ENCODE measurements at places on chromosomes 1 and 21. TPM values are rescaled to one million over a fixed set of nuclear protein-coding genes. Genes with fewer than 3 reads are reported as not detected.

RGS8 gene
- not detected for total RNA-seq

DNA sequence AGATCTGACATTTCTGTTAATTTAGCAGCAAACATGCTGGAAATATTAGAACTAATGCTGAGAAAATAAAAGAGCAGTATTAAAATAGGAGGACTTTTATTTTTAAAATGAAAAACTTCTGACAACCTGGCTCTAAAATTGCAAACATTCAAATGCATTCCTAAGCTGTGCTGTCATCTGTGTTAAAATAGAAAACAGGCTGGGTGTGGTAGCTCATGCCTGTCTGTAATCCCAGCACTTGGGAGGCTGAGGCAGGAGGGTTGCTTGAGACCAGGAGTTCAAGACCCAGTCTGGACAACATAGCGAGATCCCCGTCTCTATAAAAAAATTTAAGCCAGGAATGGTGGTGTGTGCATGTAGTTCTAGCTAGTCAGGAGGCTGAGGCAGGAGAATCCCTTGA lies 44.6 kb downstream of the MIGA1 start:
- no peak overlapping the region for H3K4me3 ChIP-seq
- no peaks in the 10 kb centered on the region for H3K27me3 ChIP-seq
- no peak for DNase-seq
- H3K36me3 ChIP-seq = peaks cover 19% of the 10 kb centered on the region
- H3K27ac ChIP-seq = no peak overlapping the region

GRCh38 chr1:147641291-147641690 lies 29.0 kb downstream of the ACP6 start:
- peaks cover 13% of the 10 kb centered on the region for H3K36me3 ChIP-seq
- H3K27ac ChIP-seq = no peak overlapping the region
- DNase-seq = no peak
- H3K27me3 ChIP-seq = no peaks in the 10 kb centered on the region
- no peak overlapping the region for H3K4me3 ChIP-seq

F13B gene
- not detected for total RNA-seq

- no peak for DNase-seq
- H3K4me1 ChIP-seq = no peaks in the 10 kb centered on the region
- H3K27me3 ChIP-seq = peaks cover 25% of the 10 kb centered on the region
Measured at GRCh38 chr1:53731779-53732305, 7.1 kb downstream of the GLIS1 start.

- H3K36me3 ChIP-seq = no peaks in the 10 kb centered on the region
- no peak for DNase-seq
- no peak within 1 kb of the TSS for H3K27ac ChIP-seq
- no peak within 1 kb of the TSS for H3K4me3 ChIP-seq
- peaks cover 8% of the 10 kb centered on the region for H3K27me3 ChIP-seq
Measured at GRCh38 chr1:201377611-201378092, at the start of gene TNNT2. TNNT2 (minus strand) TSS chr1:201377680; CDS start chr1:201373254, 4,426 bp downstream.

DNA sequence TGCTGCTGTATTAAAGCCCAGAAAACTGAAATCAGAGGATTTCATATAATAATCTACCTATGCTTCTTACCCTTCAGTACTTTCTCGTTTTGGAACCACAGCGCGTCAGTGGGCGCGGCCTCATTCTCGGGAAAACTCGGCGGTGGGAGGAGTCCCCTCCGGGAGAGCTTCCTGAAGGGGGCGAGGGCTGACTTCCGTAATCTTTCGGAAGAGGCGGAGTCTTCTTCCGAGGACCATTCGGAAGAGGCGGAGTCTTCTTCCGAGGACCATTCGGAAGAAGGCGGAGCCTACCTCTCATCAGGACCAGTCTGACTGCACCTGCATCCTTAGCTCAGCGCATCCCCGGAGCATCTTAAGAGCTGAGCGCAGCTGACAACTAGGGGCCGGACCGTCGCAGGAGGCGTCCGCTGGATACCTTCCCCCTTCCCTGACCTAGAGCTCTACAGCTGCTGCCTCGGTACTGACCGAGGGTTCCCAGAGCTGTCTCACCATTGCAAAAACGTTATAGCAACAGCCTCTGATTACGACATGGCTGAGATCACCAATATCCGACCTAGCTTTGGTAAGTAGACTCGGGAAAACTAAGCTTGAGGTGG lies at the start of gene SYT11:
SYT11 (plus strand) TSS at position 334 of the 596 bp plus-strand sequence; CDS start at position 529, 195 bp downstream.
- peaks cover 30% of the 10 kb centered on the region for H3K27me3 ChIP-seq
- H3K4me1 ChIP-seq = peaks cover 42% of the 10 kb centered on the region
- DNase-seq = peak; percentile 92
- peaks cover 4% of the 10 kb centered on the region for H3K36me3 ChIP-seq

- H3K27ac ChIP-seq = no peak overlapping the region
- no peak for DNase-seq
- H3K4me3 ChIP-seq = no peak overlapping the region
- H3K4me1 ChIP-seq = no peaks in the 10 kb centered on the region
- H3K36me3 ChIP-seq = no peaks in the 10 kb centered on the region
- no peaks in the 10 kb centered on the region for H3K27me3 ChIP-seq
Measured at GRCh38 chr21:42032968-42033367, 22.8 kb upstream of the ZBTB21 start.

DNA sequence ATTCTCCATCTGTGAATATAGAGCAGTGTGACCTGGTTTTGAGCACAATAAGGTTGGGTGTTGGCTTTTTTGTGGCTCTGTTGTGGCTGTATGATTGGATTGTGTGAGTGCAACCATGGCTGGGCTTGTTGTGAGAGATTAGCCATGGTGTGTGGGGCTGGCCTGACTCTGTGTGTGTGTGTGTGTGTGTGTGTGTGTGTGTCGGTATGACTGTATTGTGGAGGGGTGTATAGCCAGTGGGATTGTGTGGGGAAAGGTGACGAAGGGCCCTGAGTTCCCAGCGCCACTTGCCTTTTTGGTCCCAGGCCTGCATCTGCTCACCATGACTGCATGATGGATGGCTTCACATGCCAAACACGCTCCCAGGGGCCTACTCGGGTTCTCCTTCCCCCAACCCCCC lies 5.9 kb upstream of the SLC6A9 start:
- peaks cover 9% of the 10 kb centered on the region for H3K4me1 ChIP-seq
- no peak overlapping the region for H3K27ac ChIP-seq
- no peaks in the 10 kb centered on the region for H3K36me3 ChIP-seq
- no peak for DNase-seq

GRCh38 chr1:158272681-158273080 lies 17.0 kb upstream of the CD1C start:
- no peak overlapping the region for H3K27ac ChIP-seq
- H3K4me3 ChIP-seq = no peak overlapping the region

ARMH1 gene
- total RNA-seq = 144 TPM

LCK gene
- 286 TPM for total RNA-seq

- no peaks in the 10 kb centered on the region for H3K27me3 ChIP-seq
- H3K27ac ChIP-seq = no peak overlapping the region
- H3K4me3 ChIP-seq = no peak overlapping the region
- peaks cover 3% of the 10 kb centered on the region for H3K4me1 ChIP-seq
Measured at GRCh38 chr1:2098839-2099785, 48.9 kb downstream of the PRKCZ start.

OPRD1 gene
- not detected for total RNA-seq

- no peaks in the 10 kb centered on the region for H3K4me1 ChIP-seq
- DNase-seq = no peak
- H3K27ac ChIP-seq = no peak overlapping the region
- no peak overlapping the region for H3K4me3 ChIP-seq
Measured at GRCh38 chr1:59601041-59601441, 213.7 kb upstream of the HOOK1 start.

DNA sequence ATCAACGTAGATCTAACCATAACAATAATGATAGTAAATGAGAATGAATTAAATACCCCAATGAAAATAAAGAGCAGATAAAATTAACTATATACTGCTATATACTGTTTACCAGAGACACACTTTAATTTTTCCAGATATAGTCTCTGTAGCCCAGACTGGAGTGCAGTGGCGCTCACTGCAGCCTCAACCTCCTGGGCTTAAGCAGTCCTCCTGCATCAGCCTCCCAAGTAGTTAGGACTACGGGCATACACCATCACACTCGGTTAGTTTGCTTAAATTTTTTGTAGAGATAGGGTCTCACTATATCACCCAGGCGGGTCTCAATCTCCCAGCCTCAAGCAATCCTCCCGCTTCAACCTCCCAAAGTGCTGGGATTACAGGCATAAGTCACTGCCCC lies 37.2 kb downstream of the TRIM33 start:
- peaks cover 30% of the 10 kb centered on the region for H3K36me3 ChIP-seq
- DNase-seq = no peak
- peaks cover 46% of the 10 kb centered on the region for H3K4me1 ChIP-seq

CLCNKA gene
- total RNA-seq = not detected

TRABD2B gene
- total RNA-seq = not detected

NBPF4 gene
- total RNA-seq = not detected

DNA sequence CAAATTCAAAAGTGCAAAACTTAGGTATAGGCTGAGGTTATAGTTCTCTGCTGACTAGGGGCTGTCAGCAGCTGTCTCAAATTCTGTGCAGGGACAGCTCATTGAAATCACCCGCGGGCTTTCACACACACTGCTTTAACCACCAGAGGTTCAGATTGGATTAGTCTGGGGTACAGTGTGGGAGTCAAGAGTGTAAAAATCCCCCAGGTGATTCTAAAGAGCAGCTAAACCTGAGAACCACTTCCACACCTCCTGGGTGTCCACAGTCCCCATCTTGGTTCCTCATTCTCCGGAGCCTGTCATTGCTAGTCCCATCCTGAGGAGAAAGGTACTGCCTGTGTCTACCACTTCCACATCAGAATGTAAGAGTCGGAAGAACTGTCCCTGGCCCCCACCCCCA lies 9.9 kb upstream of the TDRD10 start:
- peaks cover 27% of the 10 kb centered on the region for H3K4me1 ChIP-seq
- H3K4me3 ChIP-seq = no peak overlapping the region
- no peaks in the 10 kb centered on the region for H3K36me3 ChIP-seq
- peaks cover 3% of the 10 kb centered on the region for H3K27me3 ChIP-seq
- H3K27ac ChIP-seq = no peak overlapping the region

DNA sequence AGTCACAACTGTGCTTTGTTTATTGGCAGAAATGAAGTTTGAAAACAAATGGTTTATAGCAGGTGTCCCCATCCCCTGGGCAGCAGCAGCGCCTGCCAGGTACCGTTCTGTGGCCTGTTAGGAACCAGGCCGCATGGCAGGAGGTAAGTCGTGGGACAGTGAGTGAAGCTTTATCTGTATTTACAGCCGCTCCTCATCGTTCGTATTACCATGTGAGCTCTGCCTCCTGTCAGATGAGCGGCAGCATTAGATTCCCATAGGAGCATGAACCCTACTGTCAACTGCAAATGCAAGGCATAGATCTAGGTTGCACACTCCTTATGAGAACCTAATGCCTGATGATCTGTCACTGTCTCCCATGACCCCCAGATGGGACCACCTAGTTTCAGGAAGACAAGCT lies 63.4 kb upstream of the SOD1 start:
- H3K27ac ChIP-seq = no peak overlapping the region
- H3K36me3 ChIP-seq = no peaks in the 10 kb centered on the region
- no peaks in the 10 kb centered on the region for H3K27me3 ChIP-seq

ATP13A2 gene
- 26.8 TPM for total RNA-seq

DNA sequence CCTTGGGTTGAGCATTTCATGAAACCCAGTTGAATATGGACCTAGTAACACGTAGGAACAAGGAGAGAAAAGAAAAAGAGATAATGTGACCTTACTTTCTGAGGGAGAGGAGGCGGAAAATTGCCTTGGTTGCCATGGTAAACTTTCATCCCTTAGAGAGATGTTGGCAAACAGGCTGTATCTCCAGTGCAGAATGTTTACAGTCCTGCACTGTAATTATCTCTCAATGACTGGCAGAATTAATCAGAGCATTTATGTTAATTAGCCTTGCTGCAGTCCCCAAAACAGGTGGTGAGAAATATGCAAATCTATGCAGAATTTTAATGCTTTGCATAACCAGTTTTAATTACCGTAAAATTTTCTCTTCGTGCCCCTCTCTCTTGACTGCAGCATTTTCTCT lies 147.3 kb downstream of the CD247 start:
- H3K4me1 ChIP-seq = peaks cover 3% of the 10 kb centered on the region
- H3K36me3 ChIP-seq = peaks cover 8% of the 10 kb centered on the region
- no peak for DNase-seq

DNA sequence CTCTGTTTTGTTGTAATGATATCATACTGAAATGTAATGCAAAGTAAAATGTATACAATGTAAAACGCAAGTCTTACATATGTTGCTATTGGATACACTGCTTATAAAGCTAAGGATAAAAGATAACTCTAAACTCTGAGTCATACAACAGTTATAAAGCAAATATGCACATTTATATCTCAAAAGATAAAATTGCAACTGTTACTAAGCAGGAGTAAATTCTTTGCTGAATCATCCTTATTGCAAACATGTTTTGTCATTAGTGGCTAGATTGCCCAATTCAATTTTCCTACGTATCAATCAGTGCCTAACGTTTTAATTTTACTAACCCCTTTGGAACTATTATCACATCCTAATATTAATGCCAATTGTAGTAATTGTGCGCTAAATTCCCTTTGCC lies 762.9 kb downstream of the LTN1 start:
- H3K27me3 ChIP-seq = peaks cover 5% of the 10 kb centered on the region
- H3K4me3 ChIP-seq = no peak overlapping the region
- H3K27ac ChIP-seq = no peak overlapping the region
- H3K4me1 ChIP-seq = no peaks in the 10 kb centered on the region
- H3K36me3 ChIP-seq = no peaks in the 10 kb centered on the region

SPRR2B gene
- total RNA-seq = not detected

DNA sequence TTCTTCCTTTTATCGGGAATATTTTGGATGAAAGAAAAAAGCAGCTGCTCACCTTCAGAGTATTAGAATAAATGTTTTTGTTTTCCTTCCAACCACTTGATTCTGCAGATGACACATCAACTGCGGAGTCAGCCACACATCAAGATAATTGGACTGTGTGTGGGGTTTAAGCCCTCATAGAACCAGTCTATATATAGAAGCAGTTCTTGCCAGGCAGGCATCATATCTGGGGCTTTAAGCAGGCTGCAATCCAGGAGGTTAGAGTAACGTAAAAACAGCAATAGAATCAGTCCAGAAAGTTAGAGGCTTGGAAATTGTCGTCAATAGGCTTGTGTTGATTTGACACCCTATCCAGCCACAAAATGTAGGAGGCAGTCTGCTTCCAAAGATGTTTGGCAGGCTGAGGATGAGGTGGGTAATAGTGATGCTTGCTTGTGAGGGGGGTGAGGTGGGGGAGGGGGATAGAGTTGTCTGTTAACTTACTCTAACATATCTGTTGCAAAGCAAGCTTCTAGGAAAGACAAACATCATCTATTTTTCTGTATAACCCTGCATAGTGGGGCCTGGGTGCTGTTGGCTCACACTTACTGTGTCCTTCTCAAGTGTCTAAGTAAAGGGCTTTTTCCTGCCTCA lies 64.8 kb downstream of the PEX14 start:
- H3K27me3 ChIP-seq = no peaks in the 10 kb centered on the region
- H3K4me1 ChIP-seq = peaks cover 18% of the 10 kb centered on the region
- H3K4me3 ChIP-seq = no peak overlapping the region
- DNase-seq = no peak
- H3K36me3 ChIP-seq = peaks cover 23% of the 10 kb centered on the region

HSD3B2 gene
- not detected for total RNA-seq

RGS18 gene
- total RNA-seq = not detected

ATP1A4 gene
- not detected for total RNA-seq

- no peak overlapping the region for H3K4me3 ChIP-seq
- no peaks in the 10 kb centered on the region for H3K27me3 ChIP-seq
- no peak overlapping the region for H3K27ac ChIP-seq
- no peaks in the 10 kb centered on the region for H3K4me1 ChIP-seq
Measured at GRCh38 chr1:213154056-213154685, 103.1 kb downstream of the RPS6KC1 start.

- H3K4me3 ChIP-seq = peak overlapping the region; percentile 95
- H3K27me3 ChIP-seq = no peaks in the 10 kb centered on the region
- H3K4me1 ChIP-seq = peaks cover 55% of the 10 kb centered on the region
- H3K36me3 ChIP-seq = peaks cover 15% of the 10 kb centered on the region
Measured at GRCh38 chr1:110672001-110672752, 2.6 kb downstream of the KCNA3 start.
